Left ventricle myocardium superior (tissue), 1 donor: ENCODE measurements at places on chromosomes 7 and 10. TPM values are rescaled to one million over a fixed set of nuclear protein-coding genes. Genes with fewer than 3 reads are reported as not detected.

GRCh38 chr7:157468221-157469111 lies 131.7 kb downstream of the DNAJB6 start:
- DNase-seq = no peak

DNA sequence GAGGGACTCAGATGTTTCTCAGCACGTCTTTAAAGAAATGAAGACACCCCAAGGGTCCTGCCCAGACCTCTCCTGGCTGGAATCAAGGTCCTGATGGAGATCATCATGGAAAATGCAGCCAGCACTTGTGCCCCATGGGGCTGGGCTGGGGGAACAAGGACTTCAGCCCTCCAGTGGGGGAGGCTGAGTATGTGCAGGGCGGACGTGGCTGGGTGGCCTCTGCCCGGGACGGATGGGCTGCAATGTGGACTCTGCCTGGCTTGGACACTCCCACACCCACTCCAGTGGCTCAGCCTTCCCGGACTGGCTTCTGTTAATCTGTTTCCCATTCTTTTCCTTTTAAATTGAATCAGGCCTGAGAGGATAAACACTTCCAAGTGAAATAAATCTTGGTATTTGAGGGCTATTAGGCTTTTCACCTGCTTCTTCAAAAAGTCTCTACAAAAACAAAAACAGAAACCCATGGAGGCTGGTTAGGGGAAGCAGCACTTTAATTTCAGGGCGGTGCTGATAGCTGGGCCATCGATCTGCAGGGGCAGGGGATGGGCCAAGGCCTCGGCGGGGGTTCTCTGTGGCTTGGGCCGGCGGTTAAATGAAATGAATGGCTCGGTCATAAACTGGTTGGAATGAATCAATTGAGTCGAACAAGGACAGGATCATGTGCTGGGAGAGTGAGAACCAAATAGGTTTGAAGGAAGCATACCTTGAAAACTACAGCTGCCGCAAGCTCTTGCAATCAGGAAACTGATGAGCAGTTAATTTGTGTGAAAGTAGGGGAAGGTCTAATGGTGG lies 51.4 kb downstream of the ADARB2 start:
- DNase-seq = no peak

Gene ATP6V0A4
- total RNA-seq = not detected

Gene SORCS1
- 2.3 TPM for total RNA-seq

- no peak for DNase-seq
Measured at GRCh38 chr10:115118346-115118745, 25.2 kb downstream of the ATRNL1 start.

GRCh38 chr7:73437091-73437490 lies 3.5 kb downstream of the FZD9 start:
- DNase-seq = no peak

Gene MYPN
- total RNA-seq = 107 TPM

Gene HERPUD2
- 15.0 TPM for total RNA-seq

Gene SMIM30
- total RNA-seq = 114 TPM

DNA sequence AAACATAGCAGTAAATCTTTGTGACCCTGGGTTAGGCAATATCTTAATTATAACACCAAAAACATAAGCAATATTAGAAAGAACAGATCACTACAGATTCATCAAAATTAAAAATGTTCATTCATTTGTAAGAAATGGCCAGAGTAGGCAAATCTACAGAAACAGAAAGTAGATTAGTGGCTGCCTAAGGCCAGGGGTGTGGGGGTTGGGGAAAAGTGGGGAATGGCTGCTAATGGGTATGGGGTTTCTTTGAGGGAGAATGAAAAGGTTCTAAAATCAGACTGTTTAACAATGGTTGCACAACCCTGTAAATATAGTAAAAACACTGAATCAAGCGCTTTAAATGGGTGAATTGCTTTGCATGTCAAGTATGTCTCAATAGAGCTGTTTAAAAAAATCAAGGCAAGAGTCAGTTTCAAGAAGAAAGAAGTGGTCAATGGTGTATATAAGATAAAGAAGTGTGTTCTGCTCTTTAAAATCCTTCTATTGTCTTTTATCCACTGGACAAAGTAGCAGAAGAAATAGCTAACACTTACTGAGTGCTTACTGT lies 42.6 kb downstream of the CDK6 start:
- DNase-seq = no peak

DNA sequence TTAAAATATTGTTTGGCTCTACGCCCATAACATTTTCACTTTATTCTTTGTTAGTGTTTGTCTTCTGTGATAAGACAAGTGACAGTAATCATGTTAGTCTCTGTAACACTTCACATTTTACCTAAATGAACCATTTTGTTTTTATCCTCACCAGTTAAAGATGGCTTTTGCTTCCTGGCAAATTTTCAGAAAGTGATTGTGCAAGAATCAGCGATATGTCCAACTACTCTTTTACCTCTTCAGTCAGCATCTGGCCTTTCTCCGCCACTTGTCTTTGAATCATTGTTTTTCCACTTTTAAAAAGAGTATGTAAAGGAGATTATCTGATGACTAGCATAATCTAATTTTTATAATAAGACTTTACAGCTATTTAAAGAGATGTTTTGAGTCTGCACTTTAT lies 3.5 kb downstream of the DGKB start:
- no peak for DNase-seq

Gene VSTM4
- total RNA-seq = 12.2 TPM

DNA sequence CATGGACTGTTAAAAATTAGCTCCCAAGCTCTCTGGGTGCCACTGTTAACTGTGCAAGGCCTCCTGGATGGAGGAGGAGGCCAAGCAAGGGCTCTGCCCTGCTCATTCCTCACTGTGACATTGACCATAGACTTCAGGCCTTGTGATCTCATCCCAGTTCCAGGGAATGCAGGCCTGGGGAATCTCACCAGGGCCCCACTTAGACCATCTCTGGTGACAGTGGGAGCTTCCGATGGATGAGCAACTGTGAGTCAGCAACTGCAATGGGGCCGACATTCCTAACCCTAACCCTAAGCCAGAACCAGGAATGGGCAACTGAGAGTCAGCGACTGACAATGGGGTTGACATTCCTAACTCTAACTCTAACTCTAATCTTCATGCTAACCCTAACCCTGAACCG lies 50.4 kb upstream of the MSMB start:
- no peak for DNase-seq

DNA sequence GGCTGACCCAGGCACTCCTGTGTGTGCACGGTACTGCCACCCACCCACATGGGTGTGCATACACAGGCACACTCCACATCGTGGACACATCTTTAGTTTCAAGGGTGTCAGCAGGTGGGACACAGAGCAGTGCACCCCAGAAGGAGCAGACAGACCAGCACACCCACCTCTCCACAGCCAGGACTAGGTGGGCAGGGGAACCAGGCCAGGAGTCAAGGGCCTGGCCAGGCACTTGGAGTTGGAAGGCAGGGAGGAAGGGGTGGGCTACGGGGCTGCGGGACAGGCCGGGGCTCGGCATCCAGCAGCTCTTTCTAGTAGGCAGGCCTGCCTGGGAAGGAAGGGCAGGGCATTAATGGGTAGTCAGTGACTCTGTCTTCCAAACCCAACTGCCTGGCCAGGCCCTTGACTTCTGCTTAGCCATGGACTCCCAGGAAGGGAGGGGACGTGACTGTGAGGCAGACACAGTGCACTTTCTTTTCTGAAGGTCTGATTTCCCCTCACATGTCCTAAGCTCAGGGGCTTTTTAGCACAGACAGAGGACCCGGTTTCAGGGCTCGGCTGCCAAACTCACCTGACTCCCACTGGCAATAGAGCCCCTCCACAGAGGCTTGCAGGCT lies 14.6 kb downstream of the RASGEF1A start:
- DNase-seq = peak; percentile 14

- DNase-seq = no peak
Measured at GRCh38 chr10:310371-310770, 175.1 kb downstream of the ZMYND11 start.

- DNase-seq = no peak
Measured at GRCh38 chr10:74238031-74238431, 87.0 kb downstream of the ADK start.

Gene MORN4
- total RNA-seq = 8.7 TPM

DNA sequence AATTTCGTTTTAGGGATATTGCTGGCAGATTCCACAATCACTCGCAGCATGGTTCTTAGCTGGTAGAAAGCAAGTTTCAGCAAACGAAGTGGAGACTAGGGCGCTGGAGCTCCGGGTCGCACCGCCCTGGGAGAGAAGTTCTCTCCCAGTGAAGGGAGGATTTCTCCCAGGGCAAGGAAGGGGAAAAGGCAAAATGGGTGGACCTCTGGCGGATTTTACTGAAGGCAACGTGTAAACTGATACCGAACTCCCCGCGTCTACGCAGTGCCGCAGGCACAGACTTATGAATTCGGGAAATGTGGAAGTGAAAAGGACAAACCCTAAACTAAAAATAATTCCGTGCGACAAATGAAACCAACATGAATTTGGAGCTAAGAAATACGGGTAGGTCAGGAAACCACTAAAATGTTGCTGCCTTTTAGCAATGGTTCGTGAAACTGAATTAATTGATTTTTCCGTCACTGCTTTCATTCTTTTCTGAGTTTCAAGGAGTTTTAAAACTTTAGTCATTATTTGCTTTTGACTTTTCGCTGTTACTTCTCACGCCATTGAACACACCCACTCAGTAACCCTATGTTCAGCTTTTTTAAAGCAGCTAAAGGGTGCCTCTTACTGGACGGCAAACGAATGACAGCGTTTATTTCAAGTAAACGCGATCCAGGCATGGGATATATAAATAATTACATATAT lies at the start of gene MYOF:
MYOF (minus strand) TSS at position 190 of the 690 bp plus-strand sequence; CDS start at position 50, 140 bp downstream.
- DNase-seq = peak; percentile 57

DNA sequence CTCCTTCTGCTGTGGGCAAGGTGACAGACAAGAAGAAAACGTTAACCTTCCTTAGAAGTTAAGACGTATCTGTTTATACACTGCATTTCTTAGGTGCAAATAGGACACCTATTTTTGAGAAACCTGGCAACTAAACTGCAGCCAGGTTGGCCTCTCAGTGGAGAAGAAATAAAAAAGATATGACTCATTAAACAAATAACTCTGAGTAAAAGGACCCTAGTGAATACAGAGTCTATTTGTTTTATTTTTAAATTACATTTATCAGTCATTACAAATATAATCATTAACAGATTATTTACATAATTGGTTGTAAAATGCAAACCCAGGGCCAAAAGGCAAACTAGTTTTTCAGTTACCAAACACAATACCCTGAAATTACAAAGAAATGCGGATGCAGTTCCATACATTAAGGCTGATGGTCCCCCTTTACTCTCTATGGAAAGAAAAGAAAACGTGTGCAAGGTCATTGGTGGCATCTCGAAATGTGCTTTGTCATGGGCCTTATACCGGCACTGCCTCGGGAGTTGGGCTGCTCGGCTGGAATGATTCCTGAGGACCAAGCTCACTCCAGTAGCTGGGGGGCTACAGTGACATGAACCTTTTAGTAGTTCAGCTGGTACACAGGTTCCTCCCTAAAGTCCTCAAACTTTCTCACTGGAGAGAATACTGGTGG lies 38.4 kb downstream of the ADRB1 start:
- DNase-seq = no peak

- DNase-seq = no peak
Measured at GRCh38 chr7:2722591-2722990, 34.6 kb downstream of the AMZ1 start.

Gene TUBAL3
- 0.12 TPM for total RNA-seq

Gene CLCN1
- not detected for total RNA-seq

Gene TRIM56
- total RNA-seq = 16.6 TPM

- DNase-seq = peak; percentile 31
Measured at GRCh38 chr7:112411186-112411795, 39.0 kb upstream of the IFRD1 start.

Gene AKR1C1
- 20.2 TPM for total RNA-seq

DNA sequence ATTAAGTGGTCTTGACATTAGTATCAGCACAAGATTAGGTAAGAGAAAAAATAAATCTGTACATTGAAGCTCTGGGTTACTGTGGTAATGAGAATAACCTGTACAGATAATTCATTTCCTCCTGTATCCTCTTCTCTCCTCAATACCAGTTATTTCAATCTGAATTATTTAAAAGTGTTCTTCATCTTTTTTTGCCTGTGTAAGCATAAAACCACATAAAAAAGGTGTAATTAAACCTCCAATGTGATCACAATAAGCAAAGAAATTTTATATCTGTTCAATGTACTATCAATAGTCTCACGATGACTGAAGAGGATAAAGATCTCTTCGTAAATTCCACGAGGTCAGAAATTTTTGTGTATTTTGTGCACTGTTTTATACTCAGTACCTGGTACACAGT lies 1.2 kb upstream of the MYPN start:
- DNase-seq = no peak

Gene DPY19L1
- total RNA-seq = 25.0 TPM

DNA sequence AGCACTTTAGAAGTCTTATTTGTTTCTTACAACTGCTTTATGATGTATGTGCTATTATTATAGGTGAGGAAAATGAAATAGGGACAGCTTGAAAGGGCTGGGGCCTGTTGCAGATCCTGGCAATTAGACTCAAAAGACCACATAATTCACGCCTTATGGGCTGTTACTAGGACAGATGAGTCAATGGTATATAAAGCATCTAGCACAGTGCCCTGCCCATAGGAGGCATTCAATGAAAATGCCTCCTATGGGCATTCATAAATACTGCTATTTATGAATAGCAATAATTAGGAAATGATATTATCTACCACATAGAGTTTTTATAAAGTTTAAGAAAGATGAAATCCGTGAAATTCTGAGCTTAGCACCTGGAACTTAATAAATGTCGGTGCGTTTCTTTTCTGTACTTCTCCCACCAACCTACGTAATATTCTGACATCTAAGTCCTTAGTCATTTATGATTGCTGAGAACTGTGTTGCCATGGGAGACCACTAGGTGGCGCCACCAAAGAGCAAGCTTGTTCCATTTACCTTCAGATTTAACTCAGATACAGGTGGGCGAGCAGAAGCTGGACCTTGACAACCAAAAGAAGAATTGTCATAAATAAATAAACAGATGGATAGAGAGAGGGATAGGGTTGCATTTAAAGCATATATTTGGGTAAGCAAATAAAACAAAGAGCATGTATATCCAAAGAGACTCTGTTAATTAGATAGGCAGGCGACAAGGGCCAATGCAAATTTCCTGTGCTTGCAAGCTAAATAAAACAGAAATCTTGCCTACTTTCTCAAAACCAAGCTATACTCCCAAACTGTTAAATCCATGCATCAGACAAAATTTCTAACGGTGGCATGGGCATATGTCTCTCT lies 699.9 kb downstream of the INHBA start:
- DNase-seq = peak; percentile 47

DNA sequence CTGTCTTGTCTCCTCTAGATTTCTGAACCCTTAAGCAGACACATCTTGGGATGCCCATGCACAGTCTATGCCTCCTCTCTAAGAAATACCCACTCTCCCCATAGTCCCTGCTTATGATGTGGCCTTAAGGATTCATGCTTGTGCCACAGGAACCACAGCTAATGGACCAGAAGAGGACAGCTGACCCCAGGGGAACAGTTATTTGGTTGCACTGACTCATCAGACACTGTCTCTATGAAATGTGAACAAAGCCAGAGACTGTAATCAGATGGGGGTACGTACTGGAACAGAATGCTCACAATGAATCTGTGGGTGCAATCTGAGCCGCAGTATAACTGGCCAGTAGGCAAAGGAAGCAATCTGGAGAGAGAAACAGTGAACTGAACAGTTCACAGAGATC lies 121.9 kb downstream of the USP6NL start:
- no peak for DNase-seq

Gene HYAL4
- total RNA-seq = not detected

- no peak for DNase-seq
Measured at GRCh38 chr7:123271231-123271630, 71.5 kb upstream of the SLC13A1 start.

Gene PITX3
- 1.1 TPM for total RNA-seq
